Stimulated activated CD8-positive, alpha-beta memory T cell treated with anti-CD3 and anti-CD28 coated beads, Interleukin-7, amount 100 ng/mL, for 4 hours (primary cell): ENCODE measurements at places on chromosomes 12 and 14.

DNA sequence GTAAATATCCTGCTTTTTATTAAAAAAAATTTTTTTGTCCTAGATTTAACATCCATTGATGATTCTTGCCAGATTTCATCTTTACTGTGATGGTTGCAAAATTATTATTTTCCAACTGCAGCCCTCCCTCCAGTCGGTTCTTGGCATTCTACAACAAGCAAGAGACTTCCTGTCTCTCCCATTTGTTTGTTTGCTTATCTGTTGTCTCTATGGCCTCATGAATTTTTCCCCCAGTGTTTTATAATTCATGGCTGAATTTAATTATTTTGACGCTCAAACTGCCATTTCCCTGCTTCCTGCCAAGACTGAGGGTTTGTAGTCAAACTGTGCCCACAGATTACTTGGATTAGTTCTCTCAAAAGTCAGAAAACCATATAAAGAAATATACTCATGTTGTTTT lies 25.9 kb downstream of the CGRRF1 start:
- no peak for DNase-seq

GRCh38 chr14:67515386-67516079 lies 17.6 kb upstream of the PLEKHH1 start:
- no peak for DNase-seq

- no peak for DNase-seq
Observed at GRCh38 chr12:115918763-115919162, 358.7 kb downstream of the MED13L start.

- DNase-seq = no peak
Observed at GRCh38 chr12:10454531-10454930, 1.4 kb upstream of the KLRC1 start.

DNA sequence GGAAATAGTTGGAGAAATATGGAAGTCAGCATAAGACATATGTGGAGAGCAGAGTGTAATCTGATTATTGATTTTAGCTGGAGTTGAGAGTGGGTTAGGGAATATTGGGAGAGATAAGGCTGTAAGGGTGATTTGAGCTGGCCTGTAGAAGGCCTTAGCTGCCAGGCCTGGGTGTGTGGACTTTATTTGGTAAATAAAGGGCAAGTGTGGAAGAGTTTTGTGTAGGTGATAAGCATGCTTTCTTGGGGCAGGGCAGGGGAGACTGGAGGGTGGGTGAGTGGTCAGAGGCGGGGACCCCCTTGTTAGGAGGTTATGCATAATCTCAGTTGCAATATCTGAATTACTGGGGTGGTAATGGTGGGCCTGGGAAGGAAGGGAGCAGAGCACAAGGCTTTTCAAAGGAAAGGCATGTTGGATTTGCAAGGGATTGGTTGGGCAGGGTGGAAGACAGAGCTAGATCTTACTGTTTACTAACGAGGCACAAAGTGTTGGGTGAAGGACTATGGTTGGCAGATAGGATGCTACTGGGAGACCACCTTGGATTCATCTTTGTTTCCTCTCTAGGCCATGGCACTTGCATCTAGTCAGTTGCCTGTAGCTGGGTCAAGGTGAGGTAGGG lies 5.5 kb downstream of the KHNYN start:
- no peak for DNase-seq

- DNase-seq = no peak
Observed at GRCh38 chr12:48602192-48602989, 32.5 kb upstream of the LALBA start.

- DNase-seq = no peak
Observed at GRCh38 chr12:6533653-6533922, 729 bp upstream of the GAPDH start.

GRCh38 chr14:72515779-72516770 lies 377.8 kb downstream of the DPF3 start:
- no peak for DNase-seq
